ENCODE measurements at places on chromosomes 7 and 10. TPM values are rescaled to one million over a fixed set of nuclear protein-coding genes. Genes with fewer than 3 reads are reported as not detected.

GRCh38 chr10:35874311-35875015 lies 232.4 kb upstream of the FZD8 start:
- no peak for DNase-seq

GRCh38 chr7:7962851-7963250 lies 5.7 kb upstream of the GLCCI1 start:
- DNase-seq = no peak

DNA sequence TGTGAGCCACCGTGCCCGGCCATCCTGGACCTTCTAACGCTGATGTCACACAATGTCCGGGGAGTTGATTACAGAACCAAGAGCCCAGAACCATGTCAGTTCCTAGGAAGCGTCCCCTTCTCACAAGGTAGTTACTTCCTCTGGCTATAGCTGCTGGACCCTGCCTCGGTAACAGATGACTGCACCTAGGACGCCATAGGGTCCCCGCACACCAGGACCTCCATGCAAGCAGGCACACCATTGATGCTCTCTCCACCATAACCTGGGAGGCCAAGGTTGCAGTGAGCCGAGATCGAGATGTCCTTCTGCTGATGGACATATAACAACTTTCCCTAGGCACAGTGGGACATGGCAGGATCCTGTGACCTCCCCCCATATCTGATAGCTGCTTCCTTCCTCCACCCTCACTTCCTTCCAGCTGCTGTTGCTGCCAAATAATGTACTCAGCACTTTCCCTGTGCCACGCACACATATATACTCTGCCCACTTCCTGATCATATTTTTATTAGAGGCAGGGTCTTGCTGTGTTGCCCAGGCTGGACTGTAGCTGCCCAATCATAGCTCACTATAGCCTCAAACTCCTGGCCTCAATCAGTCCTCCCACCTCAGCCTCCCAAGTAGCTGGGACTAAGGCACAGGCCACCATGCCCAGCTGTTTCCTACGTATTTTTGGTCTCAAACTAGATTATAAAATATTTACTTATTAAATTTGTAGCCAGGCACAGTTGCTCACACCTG lies 3.5 kb upstream of the SNX8 start:
- no peak for DNase-seq

DNA sequence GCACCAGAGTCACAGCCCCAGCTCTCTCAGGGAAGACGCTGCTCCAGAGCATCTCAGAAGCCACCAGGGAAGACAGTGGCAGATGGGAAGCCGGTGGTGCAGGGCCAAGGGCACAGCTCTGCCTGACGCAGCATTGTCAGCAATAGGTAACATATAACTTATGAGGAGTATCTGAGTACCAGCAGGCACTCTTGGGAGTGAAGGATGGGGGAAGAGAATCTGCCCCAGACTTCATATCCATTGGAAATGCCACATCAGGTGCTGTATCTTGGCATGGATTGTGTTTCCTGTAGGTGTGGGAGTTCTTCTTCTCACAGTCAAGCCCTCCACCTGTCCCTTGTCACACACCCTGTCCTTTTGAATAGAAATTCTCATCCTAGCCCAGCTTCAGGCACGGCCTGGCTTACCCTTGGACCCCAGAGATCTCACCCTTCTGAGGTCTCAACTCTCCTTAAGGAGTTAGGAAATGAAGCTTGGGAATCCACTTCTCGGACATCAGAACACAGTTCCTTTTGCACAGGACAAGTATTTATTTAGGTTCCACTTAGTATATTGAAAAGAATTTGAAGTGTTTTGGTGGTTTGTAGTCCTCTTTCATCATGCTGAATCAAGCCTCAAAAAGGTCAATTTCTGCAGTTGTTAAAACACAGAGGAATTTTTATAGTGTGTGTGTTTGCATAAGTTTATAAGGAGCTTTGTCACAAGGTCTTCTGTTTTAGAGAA lies 9.9 kb downstream of the EPDR1 start:
- DNase-seq = no peak

DNA sequence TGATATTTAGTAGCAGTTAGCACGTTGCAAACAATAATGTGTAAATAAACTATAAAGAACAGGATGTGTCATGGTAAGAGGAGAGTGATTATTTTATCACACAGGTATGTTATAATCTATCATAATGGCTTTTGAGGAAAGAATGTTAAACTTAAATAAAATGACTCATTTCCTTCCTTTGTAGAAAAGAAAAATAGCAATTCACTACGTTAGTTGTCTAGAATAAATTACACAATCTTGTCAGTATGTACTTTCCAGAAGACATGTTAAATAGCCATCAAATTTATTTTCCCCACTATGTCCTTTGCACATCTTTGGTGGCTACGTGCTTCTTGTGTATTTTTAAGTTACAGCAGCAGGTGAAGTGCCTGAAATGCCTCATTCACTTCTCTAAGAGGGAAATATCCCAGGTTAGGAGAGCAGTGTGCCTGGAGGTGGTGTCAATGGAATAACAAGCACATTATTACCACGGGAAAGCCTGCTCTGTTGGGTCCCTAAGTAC lies 133.8 kb downstream of the SEMA3A start:
- no peak for DNase-seq

- no peak for DNase-seq
Measured at GRCh38 chr7:137878333-137878961, 31.7 kb upstream of the DGKI start.

GRCh38 chr7:128037880-128038619 lies 6.8 kb upstream of the LRRC4 start:
- no peak for DNase-seq

GRCh38 chr7:151242159-151243044 lies 6.1 kb downstream of the SMARCD3 start:
- no peak for DNase-seq

DNA sequence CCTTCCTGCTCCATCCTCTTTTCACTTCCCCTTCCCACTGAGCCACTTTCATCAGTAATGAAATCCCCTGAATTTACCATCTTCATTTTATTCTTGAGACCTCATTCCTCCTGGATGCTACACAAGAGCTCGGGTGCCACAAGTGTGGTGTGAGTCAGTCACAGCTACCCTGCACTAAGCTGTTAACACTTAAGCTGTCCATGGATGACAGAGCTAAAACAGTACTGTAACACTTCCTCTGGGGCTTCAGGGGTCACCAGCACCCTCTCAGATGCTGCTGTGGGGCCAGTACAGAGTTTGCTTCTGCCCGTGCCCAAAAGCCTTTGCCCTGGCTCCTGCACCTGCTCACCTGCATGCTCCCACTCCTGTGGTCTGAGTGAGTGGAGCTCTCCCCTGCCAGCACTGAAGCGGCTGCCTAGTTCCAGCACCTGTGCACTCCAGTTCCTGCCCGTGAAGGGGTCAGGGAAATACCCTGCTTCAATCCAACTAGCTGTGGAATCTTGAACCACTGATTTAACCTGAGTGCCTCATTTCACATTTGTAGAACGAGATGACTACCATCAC lies 71.9 kb downstream of the POT1 start:
- no peak for DNase-seq

DNA sequence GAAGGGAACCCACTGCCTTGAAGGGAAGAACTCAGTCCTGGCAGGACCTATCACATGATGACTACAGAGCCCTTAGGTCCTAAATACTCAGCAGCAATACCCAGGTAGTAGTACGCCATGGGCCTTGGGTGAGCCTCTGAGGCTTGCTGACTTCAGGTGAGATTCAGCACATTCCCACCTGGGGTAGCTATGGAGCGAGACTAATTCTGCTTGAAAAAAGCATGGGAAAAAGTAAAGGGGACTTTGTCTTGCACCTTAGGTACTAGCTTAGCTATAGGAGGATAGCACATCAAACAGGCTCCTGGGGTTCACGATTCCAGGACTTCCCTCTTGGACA lies 98.2 kb upstream of the MEOX2 start:
- DNase-seq = no peak

Gene ADRA2A
- total RNA-seq = not detected

Gene TMEM72
- not detected for total RNA-seq

Gene KCNH2
- total RNA-seq = 0.34 TPM

Gene GPR158
- not detected for total RNA-seq

Gene ARMH3
- total RNA-seq = 16.1 TPM

Gene AP5Z1
- 24.1 TPM for total RNA-seq

Gene TASOR2
- 43.8 TPM for total RNA-seq

Gene RTKN2
- total RNA-seq = 5.9 TPM

Gene SRPK2
- 39.1 TPM for total RNA-seq

Gene DOCK1
- 0.29 TPM for total RNA-seq
